Iris pigment epithelial cell (primary cell): ENCODE measurements at places on chromosomes 2 and 18.

DNA sequence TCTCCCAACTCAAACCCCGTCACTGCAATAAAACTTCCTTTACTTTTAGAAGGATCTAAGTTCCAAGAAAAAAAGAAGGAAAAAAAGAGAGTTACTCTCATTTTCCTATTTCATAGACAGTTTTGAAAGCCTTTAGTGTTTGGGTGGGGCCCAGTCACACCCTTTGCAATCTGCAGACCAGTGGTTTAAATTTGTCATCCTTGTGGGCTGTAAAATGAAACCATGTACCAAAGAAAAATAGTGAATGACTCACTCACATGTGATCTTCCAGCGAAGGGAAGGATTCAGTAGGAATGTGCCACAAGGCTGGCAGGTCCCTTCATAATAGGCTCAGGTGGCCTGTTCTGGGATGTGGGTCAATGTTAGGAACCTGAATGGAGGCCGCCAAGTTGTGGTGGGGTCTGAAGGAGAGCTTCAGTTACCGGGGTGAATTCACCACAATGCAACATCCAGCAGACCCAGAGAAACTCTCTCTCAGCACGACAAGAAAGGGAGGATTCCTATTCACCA, 28.3 kb downstream of the ANXA4 start:
- DNase-seq, result peak; percentile 91

DNA sequence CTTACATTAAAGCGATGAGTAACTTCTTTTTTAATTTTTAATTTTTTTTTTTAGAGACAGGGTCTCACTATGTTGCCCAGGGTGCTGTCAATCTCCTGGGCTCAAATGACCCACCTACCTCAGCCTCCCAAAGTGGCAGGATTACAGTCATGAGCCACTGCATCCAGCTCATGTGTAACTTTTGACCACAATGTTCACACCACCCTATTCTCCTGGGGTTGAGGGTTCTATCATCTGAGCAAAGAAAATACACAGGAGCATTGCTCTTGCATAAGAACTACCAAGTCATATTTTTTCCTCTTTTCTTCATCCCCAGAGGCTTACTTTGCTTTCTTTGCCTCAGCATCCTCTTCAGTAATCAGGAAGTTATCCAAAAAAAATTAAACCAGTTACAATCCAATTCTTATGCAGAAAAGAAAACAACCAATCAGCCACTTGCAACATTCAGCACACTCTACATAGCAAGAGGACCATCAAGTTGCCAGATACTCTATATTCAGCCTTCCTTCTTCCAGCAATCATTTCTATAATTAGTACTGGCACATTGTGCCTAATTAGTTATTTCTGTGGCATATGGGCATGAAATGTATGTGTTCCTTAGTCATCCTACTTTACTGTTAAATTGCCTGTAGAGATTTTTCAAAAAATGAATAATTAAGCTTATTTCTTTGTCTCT, 345.6 kb downstream of the AKAIN1 start:
- no peak for DNase-seq

GRCh38 chr18:332721-333510, 65.1 kb upstream of the THOC1 start:
- DNase-seq, result no peak

DNA sequence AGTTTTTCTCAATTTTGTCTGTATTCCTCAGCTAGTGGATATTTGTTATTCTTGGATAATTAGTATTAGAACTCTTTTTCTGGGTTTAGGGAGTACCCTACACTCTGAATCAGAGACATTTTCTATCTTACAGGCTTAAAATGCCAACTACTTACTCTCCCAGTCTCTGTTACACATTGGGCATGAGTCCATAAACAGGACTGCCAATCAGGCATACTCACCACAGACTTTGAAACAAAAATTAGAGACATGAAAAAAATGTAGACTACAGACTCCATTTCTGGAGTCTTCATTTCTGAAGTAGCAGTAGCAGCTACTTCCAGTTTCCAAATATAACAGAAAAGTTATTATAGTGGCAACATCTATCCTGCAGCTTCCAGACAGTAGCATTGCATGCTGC, 279.7 kb downstream of the MBD5 start:
- peak; percentile 46 for DNase-seq

DNA sequence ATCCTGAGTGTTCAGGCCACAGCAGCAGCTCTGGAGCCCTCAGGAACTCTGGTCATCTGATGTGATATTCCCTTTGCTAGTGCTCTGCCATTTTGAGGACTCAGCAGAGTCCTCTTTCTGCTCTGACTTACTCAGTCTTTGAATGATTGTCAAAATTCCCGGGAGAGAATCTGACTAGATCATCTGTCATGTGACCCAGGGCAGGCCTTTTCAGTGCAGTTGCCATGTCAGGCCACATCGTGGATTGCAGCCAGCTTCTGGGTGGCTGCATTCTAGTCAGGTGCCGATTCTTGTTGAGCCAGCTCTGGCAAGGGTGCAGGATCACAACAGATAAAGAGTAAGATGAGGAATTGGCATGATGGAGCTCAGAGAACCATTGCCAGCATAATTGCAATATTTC, 795.6 kb downstream of the CPS1 start:
- DNase-seq, result no peak

- DNase-seq, result peak; percentile 61
Measured at GRCh38 chr2:57177176-57177575, 869.4 kb upstream of the VRK2 start.

GRCh38 chr2:98252038-98252773, 94.0 kb upstream of the CNGA3 start:
- DNase-seq, result no peak
